ENCODE measurements at places on chromosomes 1 and 21.

DNA sequence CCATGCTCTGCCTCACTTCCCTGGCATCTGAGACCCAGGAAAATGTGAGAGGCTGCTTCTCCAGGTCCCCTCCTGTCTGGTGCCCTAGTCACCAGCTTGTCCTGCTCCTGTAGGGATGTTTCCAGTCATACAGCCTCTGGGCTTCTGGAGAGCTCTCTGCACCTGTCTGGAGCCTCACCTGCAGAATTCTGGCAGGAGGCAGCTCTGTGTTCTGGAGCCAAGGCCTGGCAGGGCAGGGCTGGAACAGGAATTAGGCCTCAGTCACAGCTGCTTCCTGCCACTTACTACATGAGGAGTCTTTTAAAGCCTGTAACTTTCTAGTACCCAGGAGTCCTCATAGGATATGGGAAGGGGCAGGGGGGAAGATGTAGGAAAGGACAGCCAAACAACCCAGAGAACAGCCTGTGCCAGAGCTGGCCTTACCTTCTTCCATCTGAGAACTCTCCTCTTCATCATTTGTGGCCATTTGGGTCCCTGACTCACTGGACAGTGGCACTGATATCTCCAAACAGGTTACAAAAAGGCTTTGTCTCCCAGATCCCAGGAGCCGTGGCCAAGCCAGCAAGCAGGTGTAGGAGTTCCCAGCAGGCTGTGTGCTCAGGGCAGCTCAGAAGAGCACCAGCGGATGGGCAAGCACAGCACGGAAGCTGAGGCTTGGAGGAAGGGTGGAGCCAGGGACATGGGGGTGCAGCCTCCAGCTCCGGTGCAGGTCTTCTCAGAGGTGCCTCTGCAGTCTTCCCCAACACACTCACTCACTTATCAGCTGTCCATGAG is 31.4 kb upstream of the ARTN start:
- no peak for DNase-seq

GRCh38 chr1:153888533-153888932 is 34.2 kb downstream of the GATAD2B start:
- DNase-seq: no peak

DNA sequence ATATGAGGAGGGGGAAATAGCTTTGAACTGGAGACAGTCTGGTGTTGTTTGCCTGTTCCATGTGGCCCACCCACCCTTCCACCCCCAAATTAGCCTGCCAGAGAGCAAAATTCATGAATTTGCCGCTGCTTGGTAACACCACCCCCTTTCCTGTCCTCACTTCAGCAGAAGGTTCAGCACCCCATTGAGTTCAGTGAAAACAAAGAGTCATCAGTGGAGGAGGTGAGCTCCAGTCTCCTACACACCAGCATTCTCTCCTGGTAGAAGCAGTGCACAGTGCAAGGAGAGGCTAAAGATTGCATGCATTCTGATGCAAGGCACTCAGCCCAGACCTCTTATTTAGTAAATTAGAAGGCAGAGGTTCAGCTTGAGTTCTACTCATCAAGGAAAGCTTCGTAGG is 99.7 kb upstream of the DYNLT5 start:
- no peak for DNase-seq

- no peak for DNase-seq
Observed at GRCh38 chr1:198754670-198755069, 115.8 kb downstream of the PTPRC start.

GRCh38 chr1:197915862-197916499 is 1.2 kb upstream of the LHX9 start:
- peak; percentile 82 for DNase-seq

DNA sequence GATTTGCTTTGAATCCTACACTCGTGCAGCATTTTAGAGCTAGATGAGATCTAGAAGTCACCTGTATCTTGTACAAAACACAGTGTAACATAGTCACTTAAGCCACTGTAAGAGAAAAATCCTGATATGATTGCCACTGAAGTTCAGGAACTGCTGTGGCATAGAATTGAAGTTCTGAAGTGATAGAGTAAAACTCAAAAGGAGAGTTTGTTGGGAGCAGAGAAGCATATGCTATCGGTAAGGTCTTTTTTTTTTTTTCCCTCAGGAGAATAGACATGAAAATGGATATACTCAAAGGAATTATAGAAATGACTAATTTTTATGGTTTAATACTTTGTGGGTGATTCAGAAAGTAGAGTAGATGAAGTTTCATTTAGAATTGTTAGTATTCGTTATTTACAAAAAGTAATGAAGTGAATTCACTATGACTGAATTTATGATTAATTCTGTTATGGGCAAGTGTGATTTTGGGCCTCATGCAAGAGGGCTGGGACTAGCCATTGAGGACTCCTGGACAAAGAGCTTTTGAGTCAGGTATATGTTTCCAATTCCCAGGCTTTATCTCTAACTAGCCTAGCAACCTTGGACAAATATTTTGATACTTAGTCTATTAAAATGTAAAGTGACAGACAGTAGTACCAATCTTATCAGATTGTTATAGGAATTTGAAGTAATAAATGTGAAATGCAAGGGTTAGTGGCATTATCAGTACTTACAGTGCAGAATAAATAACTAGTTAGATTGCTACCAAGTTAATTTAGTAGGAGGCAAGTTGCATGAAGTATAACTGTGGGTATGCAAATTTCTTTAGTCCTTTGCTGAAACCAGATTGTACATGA is 3.1 kb downstream of the KCTD3 start:
- DNase-seq: no peak

GRCh38 chr1:172343240-172344160 is 77.0 kb upstream of the C1orf105 start:
- peak; percentile 17 for DNase-seq

GRCh38 chr1:245939756-245940345 is 567.2 kb downstream of the SMYD3 start:
- no peak for DNase-seq

DNA sequence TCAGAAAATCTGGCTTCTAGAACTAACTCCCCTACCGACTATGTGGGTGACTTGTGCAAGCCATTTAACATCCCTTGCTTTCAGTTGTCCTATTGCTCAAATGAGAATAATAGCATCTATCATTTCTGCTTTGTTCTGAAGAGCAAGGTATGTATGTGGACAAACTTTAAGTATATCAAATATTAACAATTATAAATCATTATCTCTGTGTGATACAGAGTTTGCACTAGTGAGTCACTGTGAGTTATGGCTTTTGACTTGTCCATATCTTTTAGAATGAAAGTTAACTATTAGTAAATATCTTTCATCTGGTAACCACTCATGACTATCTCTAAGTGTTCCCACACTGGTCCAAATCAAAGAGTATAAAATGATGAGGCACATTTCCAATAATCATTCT is 812.9 kb upstream of the ADGRL2 start:
- DNase-seq: no peak

DNA sequence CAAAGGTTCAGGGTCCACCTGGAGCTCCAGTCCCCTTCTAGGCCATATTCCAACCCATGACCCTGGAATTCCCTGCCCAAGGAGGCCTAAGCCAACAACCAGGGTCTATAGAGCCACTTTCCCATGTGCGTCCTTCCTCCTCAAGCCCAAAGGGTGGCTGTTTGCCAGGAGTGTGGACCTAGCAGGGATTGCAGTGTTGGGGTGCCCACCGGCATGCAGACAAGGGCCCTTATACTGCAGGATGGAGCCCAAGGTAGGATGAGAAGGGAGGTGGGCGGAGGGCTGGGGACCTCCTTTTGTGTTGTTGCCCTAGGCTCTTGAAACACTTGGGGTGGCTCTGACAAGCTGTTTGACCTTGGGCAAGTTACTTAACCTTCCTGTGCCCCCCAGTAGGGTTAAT is 19.7 kb upstream of the ADGRB2 start:
- DNase-seq: no peak
